ENCODE measurements at places on chromosomes 6 and 20.
A peak's percentile ranks its signal among the peaks of the same experiment; 100 is the strongest.

GRCh38 chr6:24632573-24632972, 13.4 kb downstream of the KIAA0319 start:
- DNase-seq, result no peak

DNA sequence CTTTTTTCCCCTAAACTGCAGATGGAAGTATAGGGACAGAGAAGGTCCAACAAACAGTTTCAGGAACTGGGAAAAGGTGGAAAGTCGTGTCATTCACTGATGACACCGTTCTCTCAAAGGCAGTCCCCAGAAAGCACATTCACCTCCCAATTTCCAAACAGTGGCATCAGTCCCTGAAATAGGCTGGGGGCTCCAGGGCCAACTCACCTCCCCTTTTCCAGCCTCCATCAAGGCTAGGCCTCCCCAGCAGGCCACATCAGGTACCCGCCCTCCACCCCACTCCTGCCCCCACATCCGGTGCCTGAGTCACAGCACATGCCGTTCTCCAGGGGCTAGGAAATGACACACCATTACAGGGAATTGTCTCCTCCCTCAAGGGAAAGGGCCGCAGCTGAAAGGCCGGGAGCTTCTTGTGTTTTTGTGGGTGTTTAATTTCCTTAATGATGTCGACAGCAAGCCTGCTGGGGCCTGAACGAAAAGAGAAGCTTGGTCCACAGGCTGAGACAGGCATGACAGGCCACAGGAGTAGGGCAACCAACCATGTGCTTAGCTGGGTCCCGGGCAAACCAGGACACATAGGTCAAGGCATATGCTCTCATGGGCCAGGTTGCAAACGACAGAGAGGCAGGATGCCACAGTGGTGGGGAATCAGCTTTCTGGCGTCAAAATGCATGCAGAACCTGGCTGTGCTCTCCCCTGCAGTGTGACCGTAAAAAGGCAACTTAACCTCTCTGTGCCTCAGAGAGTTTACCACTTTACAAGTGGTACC, 39.2 kb downstream of the ZMYND8 start:
- DNase-seq, result peak; percentile 71

DNA sequence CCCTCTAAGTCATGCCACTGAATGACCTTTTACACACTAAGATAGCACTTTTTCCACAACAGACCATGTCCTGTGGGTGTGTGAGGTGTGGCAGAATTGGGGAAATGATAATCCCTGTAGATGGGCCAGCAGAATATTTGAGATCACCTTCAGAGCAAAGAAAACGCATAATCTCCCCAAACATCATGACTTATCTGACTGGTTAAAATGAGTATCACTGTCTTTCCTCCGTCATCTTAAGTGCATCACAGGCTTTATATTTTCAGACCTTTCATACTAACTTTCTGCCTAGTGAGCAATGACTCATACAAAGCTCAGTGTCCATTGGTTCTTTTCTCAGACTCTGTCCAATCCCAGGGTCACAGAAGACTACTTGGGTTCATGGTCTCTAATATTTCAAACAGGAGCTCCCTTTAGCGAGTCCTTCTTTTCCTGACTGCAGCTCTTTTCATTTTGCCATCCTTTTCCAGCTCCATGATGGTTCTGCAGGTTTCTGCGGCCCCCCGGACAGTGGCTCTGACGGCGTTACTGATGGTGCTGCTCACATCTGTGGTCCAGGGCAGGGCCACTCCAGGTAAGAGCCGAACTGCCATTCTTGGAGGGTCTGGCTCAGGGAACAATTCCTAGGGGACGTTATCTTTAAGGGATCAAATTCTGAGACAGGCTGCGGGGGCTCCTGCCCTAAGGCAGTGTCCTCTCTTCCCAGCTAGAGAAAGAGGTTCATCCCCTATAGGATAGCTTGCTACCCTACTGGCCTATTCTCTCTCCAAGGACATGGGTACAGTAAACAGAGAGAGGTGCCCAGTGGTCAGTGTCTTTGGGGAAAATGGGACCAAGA, at the start of gene HLA-DPB1:
Gene HLA-DPB1, plus strand, starts transcription at position 423 of the 838 bp plus-strand sequence. Its CDS starts 52 bp downstream, at position 475.
- DNase-seq, result peak; percentile 47

DNA sequence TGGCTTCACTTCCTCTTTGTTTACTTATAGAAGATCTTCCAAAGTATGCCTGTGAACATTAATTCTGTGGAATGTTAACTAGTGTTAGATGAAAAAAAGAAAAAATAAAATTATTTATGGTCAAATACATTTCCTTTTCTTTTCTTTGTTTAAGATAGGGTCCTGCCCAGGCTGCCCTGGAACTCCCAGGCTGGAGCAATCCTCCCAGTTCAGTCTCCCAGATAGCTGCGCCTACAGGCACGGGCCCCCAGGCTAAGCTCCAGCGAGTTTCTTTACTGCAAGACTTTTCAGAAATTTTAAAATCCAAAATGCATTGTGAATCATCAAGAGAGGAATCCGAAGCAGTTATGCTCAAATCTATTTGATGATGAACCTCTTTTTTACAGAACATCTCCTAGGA, 39.3 kb upstream of the IL20RA start:
- DNase-seq, result no peak

DNA sequence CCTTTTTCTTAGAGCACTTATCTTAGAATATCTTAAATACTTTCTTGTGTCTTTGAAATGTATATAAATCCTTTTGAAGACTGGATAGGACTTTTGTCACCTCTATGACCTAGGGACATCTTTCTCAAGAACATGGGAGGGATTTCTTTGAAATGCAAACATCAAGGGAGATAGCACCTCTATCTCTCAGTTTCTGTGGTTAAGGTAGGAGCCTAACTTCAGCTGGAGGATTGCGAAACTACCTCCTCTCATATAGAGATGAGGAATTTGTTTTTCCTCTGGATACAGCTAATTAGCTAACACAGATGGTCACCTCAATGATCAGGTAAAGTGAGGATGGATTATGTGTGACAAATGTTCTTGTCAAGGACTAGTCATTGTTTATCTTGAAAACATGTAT, 631.3 kb upstream of the IMPG1 start:
- DNase-seq, result no peak

- no peak for DNase-seq
These were observed 87.8 kb downstream of the GINS1 start for GRCh38 chr20:25495189-25495824.

DNA sequence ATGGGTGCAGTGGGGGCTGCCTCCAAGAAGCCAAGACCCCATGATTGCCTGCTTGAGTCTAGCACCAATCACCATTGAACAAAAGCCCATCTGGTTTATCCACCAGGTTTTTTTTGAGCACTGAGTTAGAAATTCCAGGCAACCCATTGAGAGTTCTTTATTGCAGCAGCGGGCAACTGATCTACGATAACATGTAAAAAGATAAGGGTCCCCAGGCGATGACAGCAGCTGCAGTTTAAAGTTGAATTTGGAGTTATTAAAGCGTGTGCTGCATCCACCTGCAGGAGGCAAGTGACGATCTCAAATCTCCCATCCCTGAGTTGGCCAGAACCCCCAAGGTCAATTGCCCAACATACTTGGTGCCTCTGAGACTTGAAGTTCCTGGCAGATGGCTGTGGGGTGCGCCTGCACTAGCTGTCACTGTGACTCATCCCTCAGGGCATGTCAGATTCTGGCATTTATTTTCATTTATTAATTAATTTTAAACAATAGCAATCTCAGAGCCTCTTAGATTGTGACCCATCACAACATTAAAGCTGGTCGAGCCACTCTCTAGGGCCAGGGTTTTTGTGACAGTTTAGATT, 290.4 kb upstream of the SULF2 start:
- no peak for DNase-seq

DNA sequence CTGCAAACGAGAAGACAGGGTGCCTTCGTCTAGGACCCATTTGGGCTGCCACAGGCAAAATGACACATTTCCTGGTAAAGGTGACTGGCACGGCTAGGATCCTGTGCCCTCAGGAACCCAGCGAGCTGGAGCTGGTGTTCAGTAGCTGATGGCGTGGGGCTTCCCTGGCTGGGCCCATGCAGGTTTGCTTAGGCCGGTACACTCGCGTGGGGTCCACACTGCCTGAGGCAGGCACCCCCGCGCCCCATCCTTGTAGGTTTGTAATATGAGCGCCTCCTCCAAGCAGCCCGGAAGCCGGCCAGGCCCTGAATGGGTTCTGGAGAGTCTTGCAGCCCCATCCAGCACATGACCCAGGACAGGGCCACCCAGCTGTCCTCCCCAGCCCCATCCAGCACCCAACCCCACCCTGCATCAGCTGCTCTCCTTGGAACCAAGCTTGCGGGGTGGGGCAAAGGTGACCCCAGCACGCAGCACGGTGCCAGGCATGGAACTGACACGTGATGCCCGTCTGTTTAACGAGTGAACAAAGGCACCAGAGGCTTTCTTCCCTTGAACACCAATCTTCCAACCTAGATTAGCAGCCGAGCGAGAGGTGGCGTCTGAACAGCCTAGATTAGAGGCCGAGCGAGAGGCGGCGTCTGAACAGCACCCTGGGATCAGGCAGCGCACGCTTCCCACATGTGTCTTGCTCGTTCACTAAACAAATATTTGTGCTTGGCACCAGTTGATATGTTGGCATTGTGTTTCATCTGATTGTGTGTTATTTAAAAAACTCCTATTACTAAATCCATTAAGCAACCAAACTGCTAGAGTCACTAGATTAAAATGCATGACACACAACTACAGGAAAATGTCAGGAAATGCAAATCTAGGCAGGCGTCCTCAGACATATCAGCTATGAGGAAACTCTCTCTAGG, 112.1 kb downstream of the DLL1 start:
- no peak for DNase-seq

DNA sequence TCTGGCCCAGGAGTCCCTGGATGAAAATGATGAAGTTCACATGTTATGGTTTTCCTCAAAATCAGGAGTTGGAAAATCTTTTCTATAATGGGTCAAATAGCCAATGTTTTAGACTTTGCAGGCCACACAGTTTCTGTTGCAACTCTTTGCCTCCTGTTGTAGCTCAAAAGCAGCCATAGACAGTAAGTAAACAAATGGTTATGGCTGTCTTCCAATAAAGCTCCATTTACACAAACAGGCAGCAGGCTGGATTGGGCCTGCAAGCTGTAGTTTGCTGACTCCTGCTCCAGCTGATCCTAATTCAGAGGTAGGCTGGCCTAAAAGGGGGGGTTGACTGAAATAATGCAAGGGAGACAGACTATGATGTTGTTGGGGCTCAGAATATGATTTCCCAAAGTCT, 33.0 kb downstream of the METTL24 start:
- peak; percentile 76 for DNase-seq

DNA sequence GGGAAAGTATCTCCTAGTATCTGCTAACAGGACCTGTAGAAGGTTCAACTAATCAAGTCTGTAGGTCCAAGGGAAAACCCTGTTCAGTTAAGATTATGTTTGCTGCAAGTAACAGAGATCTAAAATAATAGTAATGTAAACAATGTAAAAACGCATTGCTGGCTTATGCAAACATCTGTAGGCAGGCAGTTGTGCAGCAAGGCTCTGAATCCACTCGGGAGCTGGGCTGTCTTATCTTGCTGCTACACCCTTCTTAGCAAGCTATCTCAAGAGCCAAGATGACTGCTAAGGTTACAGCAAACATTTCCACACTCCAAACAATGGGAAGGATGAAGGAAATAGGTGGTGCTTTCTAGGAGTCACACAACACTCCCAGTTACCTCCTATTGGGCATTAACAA, 397.3 kb upstream of the NRSN1 start:
- DNase-seq, result no peak

- DNase-seq, result no peak
These were observed 171.9 kb downstream of the JARID2 start for GRCh38 chr6:15417811-15418210.

DNA sequence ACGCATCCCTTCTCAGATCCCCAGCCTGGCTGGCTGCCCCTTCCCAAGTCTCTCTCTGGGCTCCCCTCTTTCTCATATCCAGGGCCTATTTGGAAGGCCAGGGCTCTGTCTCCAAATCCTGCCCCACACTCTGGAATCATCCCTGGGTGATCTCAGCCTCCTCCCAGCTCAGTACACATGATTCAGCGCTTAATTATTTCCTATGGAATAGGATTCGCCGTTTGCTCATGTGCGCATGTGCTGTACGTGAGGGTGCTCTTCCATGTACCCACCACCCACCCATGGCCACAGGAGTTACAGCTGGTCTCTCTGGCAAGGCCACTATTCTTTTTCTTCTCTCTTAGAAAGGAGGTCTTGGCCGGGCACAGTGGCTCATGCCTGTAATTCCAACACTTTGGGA, 81.7 kb upstream of the FOXP4 start:
- DNase-seq, result no peak

- no peak for DNase-seq
These were observed 16.3 kb upstream of the SMAP1 start for GRCh38 chr6:70651326-70651905.

DNA sequence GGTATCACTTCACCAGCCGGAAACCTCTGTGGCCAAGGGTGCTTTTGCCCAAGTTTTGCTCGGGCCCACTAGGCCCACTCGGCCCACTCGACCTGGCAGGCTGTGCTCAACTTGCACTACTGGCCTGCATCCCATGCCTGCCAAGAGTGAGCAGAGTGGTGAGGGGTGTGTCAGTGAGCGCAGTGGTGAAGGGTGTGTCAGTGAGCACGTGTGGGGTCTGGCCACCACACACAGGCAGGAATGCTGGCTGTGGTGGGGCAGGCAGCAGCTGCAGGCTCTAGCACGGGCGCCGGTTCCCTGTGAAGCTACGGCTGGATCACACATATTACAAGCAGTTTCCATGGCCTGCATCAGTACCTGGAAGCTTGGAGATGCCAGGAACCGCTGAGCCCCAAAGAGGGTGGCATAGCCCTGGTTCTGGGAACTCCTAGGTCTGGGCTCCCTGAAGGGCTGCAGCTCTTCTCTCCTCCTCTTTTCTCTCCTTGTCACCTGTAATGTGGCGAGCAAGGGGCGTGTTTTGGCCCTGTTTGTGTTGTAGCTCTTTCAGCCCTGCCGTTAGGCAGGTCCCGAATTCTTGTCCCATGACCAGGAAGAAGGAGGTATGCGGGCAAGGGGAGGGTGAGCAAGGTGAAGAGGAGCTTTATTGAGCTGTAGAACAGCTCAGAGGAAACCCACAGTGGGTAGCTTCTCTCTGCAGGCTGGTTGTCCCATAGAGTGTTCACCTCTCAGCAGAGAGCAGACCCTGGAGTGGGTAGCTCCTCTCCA, 51.0 kb upstream of the CLDN20 start:
- DNase-seq, result no peak

DNA sequence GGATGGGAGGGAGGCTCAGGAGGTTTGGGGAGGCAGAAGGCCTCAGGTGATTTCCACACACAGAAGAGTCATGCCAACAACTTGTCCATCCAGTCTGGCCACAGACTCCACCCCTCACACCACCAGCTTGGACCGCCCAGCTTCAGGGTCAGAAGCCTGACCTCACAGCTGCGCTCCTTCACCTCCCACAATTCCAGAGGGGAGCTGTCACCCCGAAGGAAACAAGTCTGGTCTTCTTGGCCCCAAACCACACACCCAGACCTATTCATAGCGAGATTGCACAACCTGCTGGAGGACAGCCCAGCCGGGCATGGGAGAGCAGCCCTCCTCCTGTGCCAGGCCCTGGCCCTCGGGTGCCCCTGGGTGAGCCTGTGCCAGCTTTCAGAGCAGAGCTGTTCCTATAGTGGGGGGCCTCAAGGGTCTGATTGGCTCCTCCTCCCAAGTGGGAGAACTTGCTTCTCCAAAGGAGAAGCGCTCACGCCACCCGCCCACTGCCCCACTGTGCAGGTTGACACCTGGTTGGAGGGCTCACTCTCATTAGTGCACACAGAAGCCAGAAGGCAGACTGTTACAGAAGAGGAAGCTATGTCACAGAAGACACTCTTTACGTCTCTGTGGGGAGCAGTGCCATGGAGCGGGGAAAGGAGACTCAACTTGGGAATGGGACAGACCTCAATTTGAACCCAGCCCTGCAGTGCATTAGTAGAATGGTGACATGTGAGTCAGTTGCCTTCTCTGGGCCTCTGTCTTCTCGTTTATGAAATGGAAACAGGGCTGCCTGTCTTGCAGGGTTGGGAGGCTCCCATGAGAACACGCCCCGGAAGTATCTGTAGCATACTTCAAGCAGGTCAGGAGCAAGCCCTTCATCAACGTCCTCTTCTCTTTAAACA, 128.8 kb downstream of the FOXO3 start:
- no peak for DNase-seq
